ENCODE measurements at places on chromosomes 1 and 21.

DNA sequence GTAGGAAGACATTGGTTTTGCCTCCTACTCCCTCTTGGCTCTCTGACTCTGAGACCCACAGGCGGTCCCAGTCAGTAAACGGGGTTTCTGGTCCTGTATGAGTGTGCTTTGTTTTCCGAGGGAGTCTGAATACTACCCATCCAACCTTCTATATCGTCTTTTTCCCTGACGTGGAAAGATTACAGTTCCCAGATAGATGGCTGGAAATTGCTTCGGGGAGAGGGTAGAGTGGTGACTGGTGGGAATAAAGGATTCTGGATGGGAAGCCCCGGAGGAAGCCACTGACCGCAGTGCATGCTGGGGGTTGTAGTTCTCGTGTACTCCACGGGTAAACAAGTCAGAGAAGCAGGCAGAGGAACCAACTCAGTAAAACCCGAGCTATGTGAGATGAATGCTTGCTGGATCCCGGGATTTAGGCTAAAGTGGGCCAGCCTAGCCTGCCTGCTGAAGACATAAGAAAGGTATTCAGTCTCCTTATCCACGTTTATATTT, 66.2 kb upstream of the IRF2BP2 start:
- DNase-seq, result peak; percentile 21

- no peak for DNase-seq
Measured at GRCh38 chr1:234135501-234135900, 231.0 kb downstream of the SLC35F3 start.

GRCh38 chr1:93244298-93245069, 64.0 kb downstream of the CCDC18 start:
- no peak for DNase-seq

DNA sequence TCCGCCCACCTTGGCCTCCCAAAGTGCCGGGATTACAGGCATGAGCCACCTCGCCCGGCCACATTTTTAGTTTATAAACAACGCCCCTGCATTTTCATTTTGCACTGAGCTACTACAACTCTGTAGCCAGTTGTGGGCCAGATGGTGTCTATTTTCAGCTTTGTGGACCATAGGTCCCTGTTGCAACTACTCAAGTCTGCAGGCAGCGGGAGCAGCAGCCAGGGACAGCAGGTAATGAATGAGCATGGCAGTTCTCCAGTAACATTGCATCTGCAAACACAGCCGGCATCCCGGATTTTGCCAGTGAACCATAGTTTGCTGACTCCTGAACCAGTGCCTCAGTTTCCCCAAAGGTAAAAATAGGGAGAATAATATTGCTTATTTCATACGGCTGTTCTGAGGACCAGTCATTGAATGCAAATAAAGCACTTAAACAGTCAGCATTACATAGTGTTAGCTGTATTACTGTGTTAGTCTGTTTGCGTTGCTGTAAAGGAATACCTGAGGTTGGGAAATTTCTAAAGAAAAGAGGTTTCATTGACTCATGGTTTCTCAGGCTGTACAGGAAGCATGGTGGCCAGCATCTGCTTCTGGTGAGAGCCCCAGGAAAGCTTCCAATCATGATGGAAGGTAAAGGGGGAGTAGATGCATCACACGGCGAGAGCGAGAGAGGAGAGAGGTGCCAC, 65.5 kb upstream of the SLC45A1 start:
- no peak for DNase-seq

DNA sequence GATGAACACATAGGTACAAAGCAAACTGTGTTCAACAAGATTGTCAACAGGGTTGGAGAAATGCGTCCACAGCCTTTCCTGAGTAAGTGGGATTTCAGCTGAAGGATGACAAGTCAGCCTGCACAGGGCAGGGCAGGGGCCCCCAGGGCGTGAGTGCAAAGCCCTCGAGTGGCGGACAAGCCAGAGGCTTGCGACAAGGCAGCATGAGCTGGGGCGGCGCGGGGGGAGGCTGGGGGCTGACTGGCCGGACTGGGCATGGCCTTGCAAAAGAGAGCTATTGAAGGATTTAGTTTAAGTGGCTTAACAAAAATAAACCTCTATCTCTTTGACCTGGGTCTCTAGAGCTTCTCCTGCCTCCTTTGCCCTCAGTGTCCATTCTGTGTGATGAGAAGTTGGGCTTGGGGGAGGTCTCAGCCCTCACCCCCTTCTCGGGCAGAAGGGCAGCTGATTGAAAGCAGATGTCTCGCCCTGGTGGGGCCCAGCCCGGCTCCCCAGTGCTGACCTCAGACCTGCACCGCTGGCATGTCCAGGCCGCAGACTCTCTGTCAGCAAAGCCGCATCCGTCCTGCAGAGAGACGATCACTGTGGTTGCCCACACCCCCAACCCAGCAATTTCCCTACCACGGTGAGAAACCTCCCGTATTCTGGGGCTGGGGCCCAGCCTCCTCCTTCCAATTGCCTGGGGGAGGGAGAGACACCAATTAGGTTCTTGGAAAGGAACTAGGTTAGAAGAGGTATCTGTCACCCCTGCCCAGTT, 24.3 kb upstream of the EPS8L3 start:
- DNase-seq, result no peak

- no peak for DNase-seq
Measured at GRCh38 chr1:2587860-2588571, 1.4 kb downstream of the PRXL2B start.

DNA sequence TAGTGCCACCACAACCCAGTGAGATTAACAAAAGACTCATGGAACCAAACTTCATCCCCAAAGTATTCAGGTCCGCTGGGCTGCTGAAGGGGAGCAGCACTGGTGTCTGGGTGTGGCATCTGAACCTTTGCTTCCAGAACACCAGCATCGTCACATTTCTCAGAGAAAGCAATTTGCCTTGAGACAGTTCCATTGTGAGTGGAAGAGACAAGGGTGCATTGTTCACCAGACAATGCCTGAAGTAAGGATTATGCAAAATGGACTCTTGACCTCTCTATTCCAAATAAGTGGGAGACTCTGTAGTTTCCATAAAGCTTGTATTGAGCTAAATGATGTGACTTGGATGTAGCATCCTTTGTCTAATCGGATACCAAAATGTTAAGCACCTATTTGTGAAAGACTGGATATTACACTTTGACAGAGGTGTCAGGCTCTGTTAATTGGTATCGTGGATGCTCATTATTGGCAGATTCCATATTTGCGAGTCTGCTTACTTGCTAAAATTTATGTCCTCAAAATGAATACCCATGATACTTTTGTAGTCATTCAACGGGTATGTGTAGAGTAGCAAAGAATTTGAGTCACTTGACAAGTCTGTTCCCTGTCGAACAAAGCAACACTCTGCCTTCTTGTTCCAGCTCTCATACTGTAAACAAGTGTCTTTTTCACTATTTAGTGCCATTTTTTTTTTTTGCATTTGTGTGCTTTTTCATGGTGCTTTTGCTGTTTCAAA, 75.6 kb downstream of the MRPS6 start:
- no peak for DNase-seq

- no peak for DNase-seq
Measured at GRCh38 chr1:66769512-66770229, 17.4 kb downstream of the DYNLT5 start.

GRCh38 chr1:222106377-222106776, 364.5 kb upstream of the DUSP10 start:
- no peak for DNase-seq

DNA sequence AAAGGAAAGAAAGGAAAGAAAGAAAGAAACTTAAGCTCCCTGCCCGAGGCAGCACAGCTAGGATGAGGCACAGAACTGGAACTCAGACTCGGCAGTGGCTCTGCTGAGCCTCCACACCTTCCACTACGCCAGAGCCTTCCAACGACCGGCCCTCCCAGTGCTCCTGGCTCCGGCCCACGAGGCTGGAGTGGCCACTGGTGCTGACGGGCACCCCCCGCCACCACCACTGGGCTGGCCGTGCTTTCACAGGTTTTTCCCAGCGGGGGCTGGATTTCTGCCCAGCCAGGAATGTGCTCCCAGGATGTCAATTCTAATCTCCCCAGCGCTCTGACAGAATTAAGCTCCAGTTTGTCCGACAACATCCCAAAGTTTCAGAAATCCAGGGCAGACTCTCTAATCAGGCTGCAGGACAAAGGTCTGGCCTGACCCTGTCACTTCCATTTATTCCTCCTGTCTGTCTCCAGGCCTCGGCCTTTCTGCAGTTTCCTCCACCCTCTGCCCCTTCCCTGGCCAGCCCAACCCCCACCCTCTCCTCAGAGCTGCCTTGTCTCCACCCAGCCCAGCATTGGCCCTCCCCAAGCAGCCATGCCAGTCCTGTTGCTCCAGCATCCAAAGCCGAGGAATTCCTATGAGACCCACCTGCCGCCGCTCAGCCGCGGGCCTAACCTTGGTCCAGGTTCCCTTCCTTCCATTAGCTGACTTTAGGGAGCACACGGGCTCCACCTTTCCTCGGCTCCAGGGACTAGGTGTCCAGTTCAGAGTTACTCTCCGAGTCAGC, 81.9 kb downstream of the CASZ1 start:
- no peak for DNase-seq

DNA sequence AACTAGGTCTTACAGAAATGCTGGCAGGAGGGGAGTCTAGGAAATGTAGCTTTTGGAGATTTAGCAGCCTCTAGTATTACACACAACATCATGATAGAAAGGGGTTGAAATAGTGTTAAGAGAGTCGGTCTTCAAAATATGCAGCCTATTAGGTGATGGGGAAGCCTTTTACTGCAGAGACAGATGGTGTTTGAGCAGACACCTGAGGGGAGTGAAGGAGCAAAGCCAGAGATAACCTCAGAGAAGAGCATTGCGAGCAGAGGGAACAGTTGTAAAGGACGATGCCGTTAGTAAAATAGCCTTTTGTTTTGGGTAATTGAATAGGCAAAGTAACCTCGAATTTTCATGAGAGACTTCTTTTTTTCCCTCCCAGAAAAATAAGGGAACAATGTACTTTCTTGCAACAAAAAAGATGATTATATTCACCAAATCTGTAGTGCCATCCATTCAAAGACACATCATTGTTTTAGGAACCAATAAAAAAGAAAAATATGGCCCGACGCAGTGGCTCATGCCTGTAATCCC, 66.3 kb upstream of the KIF1B start:
- no peak for DNase-seq

DNA sequence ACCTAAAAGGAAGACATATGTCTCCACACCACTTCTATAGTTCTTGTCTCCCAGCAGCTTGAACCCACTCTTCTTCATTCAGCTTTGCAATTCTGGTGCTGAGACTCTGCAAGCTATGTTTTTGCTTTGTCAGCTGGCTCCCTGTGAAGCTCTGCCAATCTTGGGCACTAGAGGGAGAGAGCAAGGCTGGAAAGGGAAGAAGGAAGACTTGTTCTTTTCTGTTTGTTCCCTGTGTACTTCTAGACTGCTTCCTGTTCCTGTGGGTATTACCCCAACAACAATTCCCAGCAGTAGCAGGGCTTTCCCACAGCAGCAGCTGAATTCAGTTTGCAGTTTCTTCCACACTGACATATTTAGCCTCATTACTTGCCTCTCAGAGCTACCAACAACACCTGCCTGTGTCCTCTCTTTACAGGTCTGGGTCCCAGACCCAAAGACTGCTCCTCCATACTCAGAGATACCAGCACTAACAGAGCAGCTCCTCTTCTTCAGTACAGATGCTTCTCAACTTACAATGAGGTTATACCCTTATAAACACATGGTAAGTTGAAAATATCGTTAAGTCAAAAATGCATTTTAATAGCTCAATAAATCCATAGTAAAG, 275.2 kb upstream of the NEGR1 start:
- DNase-seq, result no peak

DNA sequence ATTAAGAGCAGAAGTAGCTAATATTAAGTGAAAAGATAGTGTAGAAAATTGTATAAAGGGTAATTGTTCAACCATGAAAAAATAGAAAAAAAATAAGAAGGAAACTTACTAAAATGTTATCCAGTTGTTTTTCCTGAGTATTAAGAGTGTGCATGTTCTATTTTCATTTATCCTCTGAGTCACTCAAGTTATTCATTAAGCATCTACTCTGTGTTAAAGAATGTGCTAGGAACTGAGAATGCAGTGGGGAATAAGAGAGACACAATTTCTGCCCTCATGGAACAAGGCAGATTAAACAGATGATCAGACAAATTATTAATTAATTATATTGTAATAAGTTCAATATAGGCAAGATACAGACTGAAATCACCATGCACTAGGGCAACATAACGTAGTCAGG, 10.8 kb upstream of the PIGK start:
- DNase-seq, result no peak

DNA sequence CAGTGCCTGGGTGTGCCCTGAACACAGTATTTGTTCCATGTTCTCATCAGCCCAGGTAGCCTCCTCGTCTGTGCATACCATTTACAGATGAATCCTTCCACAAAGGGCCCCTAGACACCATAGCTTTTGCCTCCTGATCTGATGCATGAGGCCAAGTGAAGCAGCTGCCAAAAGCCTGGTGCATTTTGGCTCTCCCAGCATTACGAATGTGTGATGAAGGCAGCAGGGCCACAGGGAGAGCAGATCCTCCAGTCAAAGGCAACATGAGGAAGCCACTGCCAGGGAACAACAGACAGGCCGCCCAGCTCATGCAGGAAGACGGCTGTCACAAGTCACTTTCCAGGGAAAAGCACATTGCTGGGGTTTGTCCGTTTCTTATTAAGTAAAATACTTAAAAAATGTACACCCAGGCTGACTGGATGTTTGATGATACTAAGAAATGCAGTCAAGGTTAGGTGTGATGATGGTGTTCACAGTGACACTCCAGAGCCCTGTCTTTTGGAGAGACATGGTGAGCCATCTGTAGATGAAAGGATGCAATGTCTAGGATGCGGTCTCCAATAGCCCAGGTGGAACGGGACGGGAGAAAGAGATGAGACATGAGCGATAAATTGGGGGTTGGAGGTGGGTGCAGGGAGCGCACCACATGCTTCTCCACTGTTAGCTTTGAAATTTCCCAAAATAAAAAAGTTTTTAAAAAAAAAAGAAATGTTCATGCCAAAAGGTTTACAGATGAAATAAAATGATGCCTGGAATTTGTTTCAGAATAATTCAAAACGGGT, 48.7 kb downstream of the NPHP4 start:
- DNase-seq, result no peak

DNA sequence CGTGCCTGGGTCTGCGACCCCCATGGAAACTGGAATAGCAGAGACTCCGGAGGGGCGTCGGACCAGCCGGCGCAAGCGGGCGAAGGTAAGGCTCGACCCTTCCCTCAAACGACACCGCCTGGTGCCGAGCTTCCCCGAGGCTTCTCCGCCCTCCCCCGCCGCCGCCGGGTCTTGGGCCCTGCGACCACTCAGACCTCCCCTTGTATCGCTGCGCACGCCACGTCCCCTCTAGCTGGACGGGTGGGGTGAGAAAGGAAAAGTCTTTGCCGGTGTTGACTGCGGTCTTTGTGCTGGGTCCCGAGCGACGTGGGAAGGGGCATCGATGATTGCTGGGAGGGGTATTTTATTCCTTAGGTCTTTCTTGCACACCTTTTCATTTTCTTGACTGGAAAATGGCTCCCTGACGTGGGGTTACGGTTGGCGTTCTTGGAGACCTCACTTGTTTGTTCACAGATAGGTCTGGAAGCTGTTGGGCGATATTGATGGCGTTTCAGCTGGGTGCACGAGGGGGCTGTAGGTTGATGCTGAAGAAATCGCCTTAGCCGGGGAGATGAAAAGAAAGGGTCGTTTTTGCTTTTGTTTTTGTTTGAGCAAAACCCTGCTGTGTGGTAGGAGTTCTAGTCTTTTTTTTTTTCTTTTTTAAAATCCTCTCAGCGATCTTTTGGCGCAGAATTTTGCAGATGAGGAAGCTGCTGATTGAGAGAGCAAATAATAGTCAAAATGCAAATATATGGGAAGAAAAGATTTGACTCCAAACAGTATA, 776 bp downstream of the KDM1A start:
- DNase-seq, result no peak

GRCh38 chr1:203026666-203027663, 674 bp downstream of the PPFIA4 start:
- DNase-seq, result no peak

GRCh38 chr1:114323959-114324661, 170.4 kb upstream of the SYT6 start:
- no peak for DNase-seq

GRCh38 chr1:45051005-45051772, 39.1 kb downstream of the UROD start:
- DNase-seq, result no peak

All from activated CD4-positive, alpha-beta T cell treated with anti-CD3 and anti-CD28 coated beads for 24 hours (primary cell).